Activated gamma-delta T cell treated with Interleukin-2 at 50 U/mL for 16 hours (primary cell): ENCODE measurements at places on chromosomes 6 and 20.

DNA sequence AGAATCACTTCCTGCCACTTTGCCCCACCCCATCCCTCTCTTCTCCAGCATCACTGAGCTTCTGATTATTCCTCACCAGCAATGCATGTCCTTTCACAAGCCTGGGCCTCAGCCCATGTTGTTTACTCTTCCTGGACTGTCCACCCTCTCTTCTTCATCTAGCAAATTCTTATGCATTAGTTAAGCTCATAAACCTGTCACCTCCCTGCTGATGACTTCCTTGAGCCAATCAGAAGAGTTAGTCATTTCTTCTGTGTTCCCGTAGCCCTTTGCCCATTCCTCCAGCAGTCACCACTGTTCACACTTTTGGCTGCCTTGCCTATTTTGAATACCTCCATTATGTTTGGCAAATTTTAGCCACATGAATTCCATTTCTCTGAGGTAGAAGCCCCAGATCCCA, 4.1 kb upstream of the CRYBG1 start:
- no peak for DNase-seq

- DNase-seq: no peak
Observed at GRCh38 chr6:51129043-51129442, 310.4 kb downstream of the TFAP2B start.

GRCh38 chr6:165986311-165986913, 181.2 kb downstream of the TBXT start:
- DNase-seq: no peak

DNA sequence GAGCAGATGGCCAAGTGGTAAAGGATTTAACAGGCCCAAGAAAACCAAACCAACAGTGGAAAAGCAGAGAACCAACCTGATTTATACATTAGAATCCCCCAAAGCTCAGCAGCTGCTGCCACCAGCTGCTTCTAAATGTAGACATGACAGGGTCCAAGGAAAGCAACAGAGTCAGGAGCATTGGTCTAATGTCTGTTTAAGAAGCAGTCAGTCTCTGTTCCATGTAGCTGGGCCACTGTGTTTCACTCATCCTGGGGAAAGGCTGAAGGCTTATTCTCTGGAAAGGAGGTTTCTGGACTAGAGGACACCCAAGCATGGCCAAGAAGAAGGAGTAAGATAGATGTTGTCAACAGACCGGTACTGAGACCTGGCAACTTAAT, 75.4 kb downstream of the TMEM244 start:
- no peak for DNase-seq

GRCh38 chr20:17530716-17531664, at the start of gene BFSP1:
BFSP1 (minus strand) TSS chr20:17531379; CDS start chr20:17531329, 50 bp downstream.
- DNase-seq: peak; percentile 17

GRCh38 chr6:43052842-43053544, 658 bp downstream of the CUL7 start:
- DNase-seq: no peak

- DNase-seq: no peak
Observed at GRCh38 chr20:53550280-53551187, 43.1 kb downstream of the ZNF217 start.

DNA sequence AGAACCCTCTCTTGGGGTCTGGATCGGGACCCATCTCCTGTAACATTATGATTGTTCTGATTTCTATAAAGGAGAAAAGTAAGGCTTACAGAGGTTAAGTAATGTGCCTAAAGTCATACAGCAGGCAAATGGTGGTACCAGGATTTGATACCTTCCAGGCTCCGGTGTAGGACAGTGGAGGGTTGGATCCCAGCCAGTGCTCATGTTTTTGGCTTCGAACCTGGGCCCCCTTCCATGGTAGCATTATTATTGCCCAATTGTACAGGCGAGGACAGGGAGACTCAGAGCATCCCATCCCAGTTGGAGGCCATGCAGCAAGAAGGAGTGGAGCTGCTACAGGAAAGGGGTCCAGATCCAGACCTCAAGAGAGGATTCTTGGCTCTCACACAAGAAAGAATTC, 202.7 kb downstream of the TFAP2C start:
- no peak for DNase-seq

DNA sequence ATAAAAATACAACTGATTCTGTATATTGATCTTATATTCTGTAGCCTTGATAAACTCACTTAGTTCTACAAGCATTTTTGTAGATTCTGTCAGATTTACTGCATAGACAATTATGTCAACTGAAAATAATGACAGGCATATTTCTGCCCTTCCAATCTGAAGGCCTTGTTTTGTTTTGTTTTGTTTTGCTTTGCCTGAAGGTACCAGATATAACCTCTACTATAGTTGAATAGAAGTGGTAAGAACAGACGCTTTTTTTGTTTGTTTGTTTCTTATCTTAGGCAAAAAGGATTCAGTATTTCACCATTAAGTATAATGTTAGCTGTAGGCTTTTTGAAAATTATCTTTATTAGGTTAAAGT, 64.6 kb upstream of the RSPO3 start:
- no peak for DNase-seq

DNA sequence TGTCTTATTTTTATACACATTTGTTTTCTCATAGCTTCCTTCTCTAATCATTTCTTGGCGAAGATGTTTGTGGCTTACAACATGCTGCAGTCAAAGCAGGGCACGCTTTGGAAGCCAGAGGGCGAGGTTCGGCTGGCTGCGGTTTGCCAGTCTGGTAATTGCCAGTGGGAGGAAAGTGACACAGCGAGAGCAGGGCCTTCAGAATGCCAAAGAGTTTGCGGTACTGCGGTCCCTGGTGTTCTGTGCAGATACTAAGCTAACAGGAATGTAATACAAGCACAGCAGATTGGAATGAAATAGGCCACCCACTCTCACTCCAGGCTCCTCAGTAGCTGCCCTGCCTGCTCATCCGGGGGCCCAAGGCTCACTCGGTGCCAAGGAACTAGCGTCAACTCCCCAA, 58.7 kb upstream of the TGM3 start:
- no peak for DNase-seq

GRCh38 chr20:63536997-63537524, at the start of gene PTK6:
PTK6 (minus strand) TSS chr20:63537376; CDS start chr20:63537314, 62 bp downstream.
- no peak for DNase-seq

GRCh38 chr20:31930779-31931178, 21.1 kb downstream of the PDRG1 start:
- DNase-seq: no peak

GRCh38 chr6:38387971-38388370, 251.8 kb downstream of the BTBD9 start:
- DNase-seq: no peak

DNA sequence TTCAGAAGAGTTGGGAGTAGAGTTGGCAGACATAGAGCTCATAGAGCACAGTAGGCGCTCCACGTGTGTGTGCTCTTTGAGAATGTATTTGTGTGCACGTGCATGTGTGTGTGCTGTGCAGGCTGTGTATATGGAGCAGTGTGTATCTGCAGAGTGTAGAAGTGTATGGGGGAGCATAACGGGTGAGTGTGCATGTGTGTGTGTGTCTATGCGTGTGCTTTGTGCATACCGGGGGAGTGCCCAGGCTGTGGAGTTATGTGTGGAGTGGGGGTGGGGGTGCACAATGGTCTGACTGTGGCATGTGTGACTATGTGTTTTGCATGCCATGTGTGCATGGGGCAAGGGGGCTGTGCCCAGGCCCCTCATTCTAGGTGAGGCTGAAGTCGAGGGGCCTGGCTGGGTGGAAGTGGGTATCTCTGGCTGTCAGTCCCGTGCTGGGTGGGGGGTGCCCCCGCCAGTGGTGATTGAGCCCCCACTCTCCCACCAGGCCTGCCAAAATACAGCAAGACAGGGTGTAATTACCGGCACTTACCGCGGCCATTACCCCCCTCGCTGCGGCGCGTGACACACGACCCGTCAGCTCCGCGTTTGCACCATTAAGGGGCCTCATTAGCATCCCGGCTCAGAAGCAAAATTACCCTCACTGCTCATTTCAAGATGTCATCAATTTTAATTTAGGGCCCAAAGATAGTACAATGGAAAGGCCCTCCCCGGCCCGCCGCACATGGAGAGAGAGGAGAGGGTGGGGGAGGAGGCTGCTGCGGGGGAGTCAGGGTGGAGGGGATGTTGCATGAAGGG, 39.1 kb downstream of the MDFI start:
- no peak for DNase-seq

- no peak for DNase-seq
Observed at GRCh38 chr20:8000796-8001195, 18.8 kb downstream of the TMX4 start.

DNA sequence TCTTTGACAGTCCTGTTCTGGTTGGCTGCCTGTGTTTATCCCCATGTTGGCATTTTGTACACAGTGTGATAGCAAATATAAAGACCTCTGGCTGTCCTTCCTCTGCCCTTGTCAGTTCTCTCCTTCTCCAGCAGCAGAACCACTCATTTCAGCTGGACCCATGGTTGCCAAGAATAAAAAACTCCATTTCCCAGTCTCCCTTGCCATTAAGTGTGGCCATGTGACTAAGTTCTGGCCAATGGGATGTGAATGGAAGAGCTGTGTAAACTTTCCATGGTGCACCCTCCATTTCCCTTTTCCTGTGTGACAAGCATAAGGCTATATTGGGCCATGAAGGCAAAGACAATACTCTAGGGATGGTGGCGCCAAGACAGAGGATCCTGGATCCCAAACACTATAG, 78.4 kb upstream of the TBC1D7 start:
- no peak for DNase-seq

GRCh38 chr6:96775727-96776400, 61.4 kb downstream of the GPR63 start:
- no peak for DNase-seq

DNA sequence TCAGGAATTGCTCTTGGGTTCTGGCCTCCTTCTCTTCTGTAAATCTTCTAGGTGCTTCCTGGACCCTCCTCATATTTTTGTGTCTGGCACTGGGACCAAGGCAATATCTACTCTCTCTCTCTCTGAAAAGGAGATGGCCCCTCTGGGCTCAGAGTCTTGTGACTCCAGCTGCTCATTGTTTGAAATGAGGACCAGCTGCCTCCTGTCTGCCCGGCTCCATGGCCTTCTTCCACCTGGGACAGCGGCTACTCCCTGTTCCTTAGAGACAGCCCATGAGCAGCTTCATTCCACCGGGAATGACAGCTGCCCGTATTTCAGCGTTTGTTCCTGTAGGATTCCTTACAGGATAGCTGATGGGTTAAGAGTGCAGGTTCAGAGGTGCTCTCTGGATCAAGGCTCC, 2.9 kb downstream of the TGM3 start:
- no peak for DNase-seq

DNA sequence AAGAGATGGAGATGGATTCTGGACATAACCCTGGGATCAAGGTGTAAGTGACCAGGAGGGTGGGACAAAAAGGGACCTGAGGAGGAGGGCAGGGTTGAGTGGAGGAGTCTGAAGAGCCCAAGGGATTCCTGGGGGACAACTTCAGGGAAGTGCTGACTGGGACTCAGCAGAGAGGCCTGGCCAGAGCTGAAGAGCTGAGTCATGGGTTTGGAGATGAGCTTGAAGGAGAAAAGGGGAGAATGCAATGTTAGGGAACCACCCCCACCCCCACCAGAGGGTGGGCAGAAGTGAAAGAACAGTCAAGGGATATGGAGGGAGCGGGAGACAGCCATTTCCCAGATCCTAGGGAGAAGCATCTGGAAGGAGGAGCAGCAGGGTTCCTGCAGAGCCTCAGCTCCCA, 55.2 kb downstream of the INSM1 start:
- no peak for DNase-seq

DNA sequence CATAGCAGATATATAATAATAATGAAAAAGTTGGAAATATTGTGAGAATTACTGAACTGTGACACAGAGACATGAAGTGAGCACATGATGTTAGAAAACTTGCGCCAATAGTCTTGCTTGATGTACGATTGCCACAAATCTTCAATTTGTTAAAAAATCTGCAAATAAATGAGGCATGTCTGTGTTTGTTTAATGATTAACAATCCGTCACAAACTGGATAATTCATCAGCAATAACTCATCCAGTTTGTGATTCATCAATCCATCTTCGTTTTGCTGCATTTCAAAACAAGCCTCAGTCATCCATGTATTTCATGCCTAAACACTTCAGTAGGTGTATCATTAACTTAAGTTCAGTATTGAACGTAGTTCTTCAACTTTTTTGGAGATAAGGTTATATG, 25.5 kb upstream of the SMIM26 start:
- DNase-seq: no peak

- DNase-seq: no peak
Observed at GRCh38 chr6:169972736-169973135, 221.3 kb downstream of the ERMARD start.

GRCh38 chr6:137193256-137194070, 20.0 kb upstream of the IL22RA2 start:
- DNase-seq: no peak

DNA sequence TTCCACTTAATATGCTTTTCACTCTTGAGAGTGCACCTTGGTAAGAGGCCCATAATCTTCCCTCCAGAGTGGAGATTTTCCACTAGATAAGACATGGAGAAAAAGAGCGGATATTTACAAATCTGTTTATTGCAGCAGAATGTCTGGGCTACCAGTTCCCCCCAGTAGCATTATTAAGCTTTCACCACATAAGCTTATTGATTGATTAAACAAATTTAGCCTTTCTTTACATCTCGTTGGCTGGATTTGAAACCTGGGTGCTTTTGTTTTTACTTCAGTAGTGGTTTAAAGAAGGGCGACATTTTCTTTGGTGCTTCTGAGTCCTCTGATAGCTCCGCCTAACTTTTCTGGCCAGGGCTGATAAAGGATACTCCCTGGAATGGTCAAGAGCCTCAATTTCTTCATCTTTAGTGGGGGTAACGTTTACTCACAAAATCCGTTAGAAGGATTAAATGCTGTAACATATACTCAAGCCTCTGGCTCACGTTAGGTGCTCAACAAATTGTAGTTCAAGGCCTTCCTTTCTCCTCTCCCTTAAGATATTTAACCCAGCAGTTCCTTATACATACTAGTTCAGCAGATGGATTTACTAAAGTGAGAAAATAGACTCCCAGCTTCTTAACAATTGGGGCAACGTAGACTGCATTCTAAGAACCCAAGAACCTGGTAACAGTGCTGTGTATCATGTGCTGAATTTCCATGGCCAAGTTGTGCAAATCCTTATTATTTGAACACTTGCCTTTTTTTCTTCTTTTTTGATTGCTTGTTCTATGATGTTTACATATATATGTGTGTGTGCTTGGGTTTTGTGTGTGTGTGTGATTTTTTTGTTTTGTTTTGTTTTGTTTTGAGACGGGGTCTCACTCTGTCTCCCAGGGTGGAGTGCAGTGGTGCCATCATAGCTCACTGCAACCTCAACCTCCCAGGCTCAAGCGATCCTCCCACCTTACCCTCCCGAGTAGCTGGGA, 91.4 kb downstream of the RREB1 start:
- DNase-seq: no peak
